ENCODE measurements at places on chromosomes 3 and 15.

GRCh38 chr15:61038387-61038786 lies 190.7 kb downstream of the RORA start:
- no peak for DNase-seq

DNA sequence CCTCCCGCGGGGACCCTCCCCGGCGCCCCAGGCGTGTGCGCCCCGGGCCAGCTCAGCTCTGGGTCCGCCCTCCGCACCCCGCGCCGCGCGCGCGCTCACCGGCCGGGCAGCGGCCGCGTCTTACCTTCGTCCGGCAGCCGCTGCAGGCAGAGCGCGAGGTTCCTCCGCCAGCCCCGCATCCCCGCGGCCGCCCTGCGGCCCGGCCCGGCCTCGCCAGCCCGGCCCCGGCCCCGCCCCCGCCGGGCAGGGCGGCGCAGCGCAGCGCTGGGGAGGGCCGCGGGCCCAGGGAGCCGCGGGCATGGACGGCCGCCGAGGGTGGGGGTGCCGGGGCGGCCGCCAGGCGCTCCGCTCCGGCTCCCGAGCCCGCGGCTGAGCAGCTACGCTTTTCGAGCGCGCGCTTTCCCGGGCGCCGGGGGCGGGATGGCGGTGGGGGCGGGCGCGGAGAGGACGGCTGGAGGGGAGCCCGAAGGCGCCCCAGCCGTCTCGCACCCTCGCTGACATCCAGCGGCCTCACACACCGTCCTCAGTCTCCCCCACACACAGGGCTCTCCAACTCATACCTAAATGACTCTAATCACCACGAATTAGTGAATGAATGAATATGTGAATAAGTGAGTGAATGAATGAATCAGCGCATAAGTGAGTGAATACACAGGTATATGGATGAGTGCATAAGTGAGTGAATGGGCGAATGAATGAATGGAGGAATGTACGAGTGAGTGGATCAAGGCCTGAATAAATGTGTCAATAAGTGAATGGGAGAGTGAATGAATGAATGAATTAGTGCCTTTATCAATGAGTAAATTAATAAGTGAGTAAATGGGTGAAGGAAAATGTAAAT lies 48.5 kb upstream of the CCDC174 start:
- no peak for DNase-seq

- no peak for DNase-seq
Measured at GRCh38 chr3:188446766-188447165, 292.8 kb downstream of the LPP start.

- no peak for DNase-seq
Measured at GRCh38 chr3:192827863-192828594, 89.6 kb downstream of the MB21D2 start.

DNA sequence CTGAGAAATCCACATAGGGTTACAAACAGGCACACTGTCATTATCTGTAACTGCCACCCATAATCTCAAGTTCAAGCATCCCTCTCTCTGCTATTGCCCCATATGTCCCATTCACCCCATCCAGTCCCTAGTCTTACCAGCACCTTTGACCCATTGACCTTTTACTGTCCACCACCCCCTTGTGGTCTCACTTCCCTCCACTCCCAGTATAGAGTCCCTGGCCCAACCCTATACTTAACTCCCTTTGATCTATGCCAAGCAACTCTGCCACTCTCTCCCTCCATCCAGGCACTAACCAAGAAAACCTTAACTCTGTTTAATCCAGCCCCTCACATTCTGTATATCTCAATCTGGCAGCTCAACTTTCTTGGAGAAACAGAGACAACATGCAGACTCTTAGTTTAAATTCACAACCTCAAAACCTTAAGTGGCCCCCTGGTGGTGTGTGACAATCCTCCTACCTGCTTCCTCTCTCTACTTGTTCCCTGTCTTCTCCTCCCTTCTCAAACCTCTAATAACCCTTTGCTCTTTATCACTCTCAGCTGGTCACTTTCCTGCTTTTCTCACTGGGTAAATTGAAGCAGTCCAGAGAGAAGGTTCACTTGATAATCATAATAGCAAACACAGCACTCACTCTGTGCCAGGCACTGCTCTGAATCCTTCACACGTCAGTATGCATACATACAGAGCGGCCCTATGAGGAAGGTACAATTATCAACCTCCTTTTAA lies 162.7 kb downstream of the STT3B start:
- no peak for DNase-seq

GRCh38 chr15:34927726-34928125 lies 41.8 kb downstream of the AQR start:
- DNase-seq, result no peak

- DNase-seq, result no peak
Measured at GRCh38 chr15:89442671-89443307, 53.6 kb downstream of the RHCG start.

GRCh38 chr3:32120471-32120870 lies 14.1 kb downstream of the GPD1L start:
- DNase-seq, result no peak

GRCh38 chr3:143445118-143445517 lies 325.5 kb downstream of the CHST2 start:
- no peak for DNase-seq

GRCh38 chr3:144770915-144771351 lies 799.3 kb downstream of the DIPK2A start:
- no peak for DNase-seq

DNA sequence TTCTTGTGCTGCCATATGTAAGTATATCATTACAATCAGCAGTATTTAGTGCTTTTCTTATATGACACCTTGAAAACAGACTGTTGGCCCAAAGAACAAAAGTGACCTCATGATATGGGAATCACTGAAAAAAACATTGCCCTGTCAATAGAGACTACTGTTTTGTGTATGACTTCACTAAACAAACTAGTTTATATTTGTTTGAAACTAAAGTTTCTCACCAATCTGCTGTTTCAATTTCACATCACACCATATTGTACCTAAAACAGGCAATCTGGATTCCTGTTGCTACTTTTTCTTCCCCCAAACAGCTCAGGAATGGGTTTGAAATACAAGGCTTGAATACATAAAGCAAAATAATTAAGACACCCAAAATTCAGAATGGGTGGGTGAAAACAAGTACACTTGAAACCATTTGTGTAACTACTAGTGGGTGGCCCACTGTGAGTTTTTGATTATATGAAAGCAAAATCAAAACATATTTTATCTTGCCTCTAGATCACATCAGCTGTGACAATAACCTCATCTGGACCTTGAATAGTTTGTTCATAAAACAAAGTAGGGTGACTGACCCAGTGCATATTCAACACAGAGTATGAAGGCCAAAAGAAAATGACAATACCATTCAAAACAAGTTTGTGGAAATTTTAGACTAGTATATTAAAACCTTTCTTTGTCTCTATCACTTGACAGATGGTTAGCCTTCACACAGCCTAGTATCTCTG lies 5.9 kb downstream of the ZBTB20 start:
- no peak for DNase-seq

GRCh38 chr3:124699686-124700396 lies 30.4 kb upstream of the UMPS start:
- no peak for DNase-seq

GRCh38 chr3:154345422-154346122 lies 21.3 kb upstream of the DHX36 start:
- no peak for DNase-seq

- DNase-seq, result no peak
Measured at GRCh38 chr15:89111961-89112340, 23.7 kb downstream of the ABHD2 start.

DNA sequence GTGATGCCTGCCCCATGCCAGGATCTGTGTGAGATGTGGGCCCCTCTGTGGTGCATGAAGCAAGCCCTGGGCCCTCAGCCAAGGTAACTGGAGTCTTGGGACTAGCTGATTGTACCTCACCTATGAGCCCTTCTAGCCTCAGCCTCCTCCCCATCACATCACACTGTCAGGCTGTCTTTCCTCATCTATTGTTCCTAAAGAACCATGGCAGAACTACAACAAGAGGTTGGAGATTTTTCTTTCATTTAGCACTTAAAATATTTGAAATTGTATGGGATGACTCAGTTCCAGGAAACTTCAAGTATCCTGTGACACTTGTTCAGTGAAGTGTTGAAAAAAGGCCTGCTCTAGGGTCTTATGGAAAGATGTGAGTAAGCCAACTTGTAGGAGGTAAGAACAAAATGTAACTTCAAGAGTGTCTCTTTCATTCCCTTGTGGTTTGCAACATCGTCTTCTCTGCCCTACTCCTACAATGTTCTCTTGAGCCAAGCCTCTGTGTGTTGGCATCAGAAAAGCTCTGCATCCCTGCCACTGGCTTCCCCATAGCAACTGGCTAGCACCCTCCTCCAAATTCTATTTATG lies 58.7 kb upstream of the TIPARP start:
- DNase-seq, result no peak

GRCh38 chr3:27633224-27633545 lies 88.9 kb downstream of the EOMES start:
- peak; percentile 72 for DNase-seq

DNA sequence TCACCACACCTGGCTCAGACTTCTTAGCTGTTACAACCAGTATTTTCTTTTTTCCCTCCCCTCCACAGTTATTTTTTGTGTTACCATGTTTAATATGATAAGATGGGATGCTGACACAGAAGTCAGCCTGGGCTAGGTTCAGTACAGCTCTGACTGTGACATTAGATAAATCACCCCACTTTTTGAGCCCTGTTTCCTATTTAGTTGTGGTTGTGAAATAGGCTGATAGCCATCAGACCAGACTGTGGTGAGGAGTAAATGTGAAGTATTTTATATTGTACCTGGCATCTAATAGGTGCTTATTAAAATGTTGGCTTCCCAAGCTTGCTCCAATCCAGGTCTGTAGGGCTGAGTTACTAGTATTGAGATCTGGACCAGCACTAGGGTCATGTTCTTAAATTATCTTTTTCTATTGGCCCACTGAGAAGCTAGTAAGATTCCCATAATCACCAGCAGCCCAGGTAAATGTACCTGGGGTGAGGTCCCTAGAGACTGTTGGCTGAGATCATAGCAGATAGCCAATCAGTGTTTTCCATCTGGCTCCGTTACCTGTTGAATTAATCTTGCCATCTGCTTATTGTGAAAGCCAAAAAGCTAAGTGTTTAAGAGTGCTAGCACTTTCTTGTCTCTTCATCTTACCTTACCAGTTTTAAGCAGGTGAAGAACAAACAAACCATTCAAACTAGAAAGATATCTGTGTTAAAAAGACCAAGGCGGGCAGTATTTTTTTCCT lies 61.0 kb downstream of the CCK start:
- no peak for DNase-seq

GRCh38 chr3:69739204-69740102 lies at the start of gene MITF:
TSS of gene MITF (plus strand) at chr3:69739464. CDS start at chr3:69739598, 134 bp downstream.
- peak; percentile 76 for DNase-seq

DNA sequence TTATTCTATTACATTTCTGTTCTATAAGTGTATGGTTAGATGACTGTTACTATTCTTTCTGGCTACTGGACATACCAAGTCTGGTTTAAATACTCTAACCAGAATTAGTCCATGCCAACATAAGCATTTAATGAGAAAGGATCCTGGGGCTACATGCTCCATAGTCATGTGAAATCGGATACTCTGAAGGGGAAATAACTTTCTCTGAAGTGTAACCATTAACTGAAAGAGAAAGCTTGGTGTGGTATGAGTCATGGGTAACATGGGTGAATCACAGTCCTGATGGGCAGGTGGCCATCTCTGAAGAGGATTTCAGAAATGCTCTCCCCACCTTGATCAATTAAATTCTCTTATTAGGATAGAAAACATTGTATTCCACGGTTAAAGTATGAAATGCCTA lies 69.4 kb downstream of the FHIT start:
- no peak for DNase-seq

- DNase-seq, result no peak
Measured at GRCh38 chr15:35166730-35167359, 81.8 kb upstream of the NANOGP8 start.

GRCh38 chr3:34396288-34396687 lies 597.9 kb downstream of the PDCD6IP start:
- no peak for DNase-seq

GRCh38 chr3:196694941-196695848 lies 16.9 kb downstream of the CEP19 start:
- no peak for DNase-seq

DNA sequence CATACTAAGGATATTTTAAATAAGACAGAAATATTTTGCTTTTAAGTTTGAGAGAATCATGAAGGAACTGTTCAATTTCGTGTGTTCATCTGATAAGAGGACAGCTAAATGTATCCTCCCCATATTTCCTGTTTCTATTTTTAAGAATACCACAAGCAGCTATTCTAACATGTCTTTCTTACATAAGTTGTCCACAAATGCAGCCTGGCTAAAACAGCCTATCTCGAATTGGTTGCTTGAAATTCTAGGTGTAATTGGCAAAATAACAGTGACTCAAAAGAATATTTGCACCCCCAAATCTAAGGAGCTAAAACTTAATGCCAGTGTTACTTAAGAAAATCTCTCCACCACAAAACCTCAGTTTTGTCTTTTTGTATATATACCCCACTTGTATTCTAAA lies 35.0 kb downstream of the BTLA start:
- DNase-seq, result no peak

- no peak for DNase-seq
Measured at GRCh38 chr3:20648921-20649381, 462.9 kb upstream of the SGO1 start.

DNA sequence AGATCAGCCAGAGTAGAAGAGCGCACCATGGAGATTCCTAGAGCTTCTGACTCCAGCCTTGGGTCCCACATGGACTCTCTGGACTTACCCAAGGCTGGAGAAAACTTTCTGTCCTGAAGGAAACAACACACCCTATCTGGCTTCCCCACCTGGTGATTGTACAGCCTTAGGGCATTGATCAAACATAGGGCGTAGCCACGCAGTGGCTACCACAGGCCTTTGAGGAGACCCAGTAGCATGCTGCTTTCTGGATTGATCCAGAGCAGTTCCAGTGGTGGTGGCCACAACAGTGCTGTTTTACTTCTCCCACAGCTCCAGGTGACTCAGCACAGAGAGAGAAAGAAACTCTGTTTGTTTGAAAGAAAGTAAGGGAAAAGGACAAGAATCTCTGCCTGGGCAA lies 23.5 kb downstream of the PYDC2 start:
- no peak for DNase-seq

GRCh38 chr3:146513386-146514051 lies 30.9 kb downstream of the PLSCR1 start:
- no peak for DNase-seq

- no peak for DNase-seq
Measured at GRCh38 chr15:62369454-62369853, 204.4 kb upstream of the C2CD4B start.

DNA sequence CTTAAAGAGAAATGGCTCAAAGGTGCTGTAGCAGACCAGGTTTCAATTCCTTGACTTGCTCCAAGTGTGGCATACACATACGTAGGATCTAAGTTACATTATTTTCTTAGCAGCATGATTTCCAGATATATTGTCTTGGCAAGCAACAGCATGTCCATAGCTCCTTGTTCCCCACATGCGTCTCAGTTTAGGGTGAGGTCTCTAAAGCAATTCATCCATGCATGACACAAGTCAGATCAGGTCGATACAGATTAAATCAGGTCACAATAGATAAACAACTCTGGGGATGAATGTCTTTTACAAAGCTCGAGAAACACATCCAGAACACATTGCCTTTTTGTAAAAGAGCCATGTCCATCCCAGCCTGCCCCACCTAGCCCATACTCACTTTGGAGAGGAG lies 108.9 kb upstream of the ABHD17C start:
- no peak for DNase-seq

GRCh38 chr3:126376444-126376843 lies 18.3 kb upstream of the CFAP100 start:
- no peak for DNase-seq

Measured in ascending aorta (tissue), 2 donors.